ENCODE measurements at places on chromosomes 7 and 10.

- DNase-seq: no peak
Observed at GRCh38 chr7:29053105-29053872, 93.0 kb downstream of the CPVL start.

DNA sequence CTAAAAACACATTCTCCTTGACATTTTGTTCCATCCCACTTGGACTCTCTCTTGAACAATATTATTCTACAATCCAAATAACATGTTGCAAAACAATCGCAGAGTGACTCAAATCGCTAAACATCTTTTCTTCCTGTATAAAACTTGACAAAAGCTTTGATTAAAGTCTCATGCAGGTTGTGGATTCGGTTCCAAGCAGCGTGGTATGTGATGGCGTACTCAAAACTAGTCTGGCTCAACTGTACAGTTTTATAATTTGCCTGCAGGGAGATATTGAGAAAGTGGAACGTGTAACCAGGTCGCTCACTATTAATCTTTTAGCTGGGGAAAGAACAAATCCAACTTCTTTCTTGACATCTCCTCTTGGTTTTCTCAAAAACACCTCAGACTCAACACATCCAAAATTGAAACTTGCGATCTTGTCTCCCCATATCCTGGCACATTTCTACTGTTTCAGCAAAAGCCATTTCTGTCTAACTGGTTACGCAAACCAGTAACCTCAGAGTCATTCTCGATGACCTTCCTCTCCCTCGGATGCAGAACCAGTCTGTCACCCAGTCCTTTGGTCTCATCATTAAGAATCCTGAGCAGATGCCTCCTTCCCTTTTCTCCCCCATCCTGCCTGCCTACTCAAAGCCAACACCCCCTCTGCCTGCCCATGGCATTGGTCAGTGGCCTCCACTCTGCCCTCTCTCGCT lies 100.1 kb downstream of the CACNB2 start:
- no peak for DNase-seq

- DNase-seq: no peak
Observed at GRCh38 chr7:116478834-116479233, 20.7 kb upstream of the CAV2 start.

DNA sequence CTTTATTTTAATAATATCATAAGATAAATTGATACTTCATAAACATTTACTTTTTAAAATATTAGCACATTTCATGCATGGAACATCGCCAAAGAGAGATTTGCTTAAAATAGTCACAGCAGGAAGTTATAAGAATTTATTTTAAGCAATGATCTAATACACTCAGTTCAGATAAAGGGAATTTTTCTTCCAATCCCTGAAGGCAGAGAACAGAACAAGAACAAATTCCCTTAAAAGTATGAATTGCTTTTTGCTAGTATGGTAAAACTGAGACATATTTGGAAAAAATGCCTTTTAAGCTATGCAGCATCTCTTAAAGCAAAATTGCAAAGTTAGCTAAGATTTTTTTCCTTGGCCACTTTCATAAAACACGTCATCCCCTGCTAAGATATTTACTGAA lies 91.0 kb downstream of the SEMA3D start:
- DNase-seq: no peak

DNA sequence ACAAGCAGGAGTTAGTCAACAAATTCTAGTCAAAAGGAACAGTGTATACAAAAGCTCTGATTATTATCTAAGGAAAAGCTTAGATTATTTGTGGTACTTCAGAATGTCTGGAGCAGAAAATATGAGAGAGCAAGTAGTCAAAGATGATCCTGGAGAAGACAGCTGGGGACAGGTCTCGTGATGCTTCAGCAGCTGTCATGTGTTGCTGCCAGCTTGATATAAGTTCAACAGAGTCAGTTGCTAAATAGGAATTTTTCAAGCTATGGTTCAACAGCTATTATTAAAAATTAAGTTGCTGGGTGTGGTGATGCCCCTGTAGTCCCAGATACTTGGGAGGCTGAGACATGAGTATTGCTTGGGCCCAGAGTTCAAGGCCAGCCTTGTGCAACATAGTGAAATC lies 240.0 kb upstream of the RHOBTB1 start:
- DNase-seq: no peak

- no peak for DNase-seq
Observed at GRCh38 chr10:79938728-79939406, 10.0 kb downstream of the SFTPD start.

- DNase-seq: no peak
Observed at GRCh38 chr7:41873741-41874140, 170.9 kb upstream of the INHBA start.

DNA sequence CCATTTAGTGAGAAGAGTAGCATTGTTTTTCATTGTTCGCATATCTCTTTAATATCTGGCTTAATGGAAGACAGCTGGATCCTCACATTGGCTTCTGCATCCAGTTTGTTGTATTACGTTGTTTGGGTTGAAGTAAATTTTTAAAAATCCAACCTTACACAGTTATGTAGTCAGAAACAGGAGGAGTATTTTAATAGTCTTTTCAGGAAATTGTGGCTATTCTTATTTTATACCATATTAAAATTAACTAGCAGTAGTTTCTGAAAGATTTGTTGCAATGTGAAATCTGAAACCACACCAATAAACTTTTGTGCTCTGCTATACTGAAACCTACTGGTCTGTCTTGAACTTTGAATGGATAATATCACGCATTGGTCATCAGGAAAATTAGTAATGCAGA lies 27.9 kb downstream of the MYPN start:
- no peak for DNase-seq

GRCh38 chr7:42014625-42015618 lies 222.1 kb downstream of the GLI3 start:
- peak; percentile 36 for DNase-seq

DNA sequence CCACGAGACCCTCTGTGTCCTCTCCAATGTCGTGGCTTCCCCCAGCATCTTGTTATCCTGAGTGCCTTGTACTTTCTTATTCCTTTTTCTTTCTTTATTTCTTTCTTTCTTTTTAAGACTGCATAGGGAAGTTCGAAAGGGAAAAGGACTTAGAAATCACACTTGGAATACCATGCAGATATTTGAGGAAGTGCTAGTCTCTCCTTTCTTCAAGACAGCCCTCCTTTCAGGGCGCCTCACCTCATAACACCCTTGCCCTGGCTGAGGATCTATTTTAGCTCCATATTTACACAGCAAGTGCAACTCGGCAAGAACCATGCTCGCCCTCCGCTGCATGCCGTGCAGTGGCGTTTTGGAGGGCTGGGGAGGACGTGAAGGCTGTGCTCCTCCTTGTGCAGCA lies 232.3 kb upstream of the GLI3 start:
- DNase-seq: no peak

- DNase-seq: no peak
Observed at GRCh38 chr7:113684165-113684564, 234.6 kb downstream of the PPP1R3A start.

DNA sequence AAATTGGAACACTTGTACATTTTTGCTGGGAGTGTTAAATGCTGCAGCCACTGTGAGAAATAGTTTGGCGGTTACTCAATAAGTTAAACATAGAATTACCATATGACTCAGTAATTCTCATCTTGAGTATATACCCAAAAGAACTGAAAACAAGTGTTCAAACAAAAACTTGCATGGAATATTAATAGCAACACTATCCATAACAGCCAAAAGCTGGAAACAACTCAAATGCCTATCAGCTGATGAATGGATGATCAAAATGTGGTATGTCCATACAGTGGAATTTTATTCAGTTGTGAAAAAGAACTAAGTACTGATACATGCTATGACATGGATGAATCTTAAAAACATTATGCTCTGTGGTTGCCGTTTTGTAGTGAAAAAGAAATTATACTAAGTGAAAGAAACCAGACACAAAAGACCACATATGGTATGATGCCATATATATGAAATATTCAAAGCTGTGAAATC lies 63.0 kb upstream of the SP4 start:
- no peak for DNase-seq

GRCh38 chr10:14625192-14625631 lies 149.5 kb downstream of the FAM107B start:
- DNase-seq: no peak

DNA sequence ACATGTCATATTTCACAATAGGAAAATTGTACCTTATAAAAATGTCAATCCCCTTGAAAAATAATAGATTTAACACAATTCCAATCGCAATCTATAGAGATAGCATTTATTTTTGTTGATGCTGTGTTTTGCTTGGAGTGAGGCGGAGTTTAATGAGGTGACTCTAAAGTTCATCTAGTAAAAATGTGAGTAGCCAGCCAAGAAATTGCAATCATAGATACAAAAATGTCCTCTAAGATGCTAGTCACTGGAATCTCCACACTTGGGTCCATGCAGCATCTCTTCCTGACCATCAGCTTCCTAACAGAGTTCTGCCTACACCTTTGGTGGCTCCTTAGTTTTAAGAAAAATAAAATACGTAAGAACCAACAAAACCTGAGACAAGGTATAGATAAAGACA lies 44.9 kb downstream of the GLI3 start:
- no peak for DNase-seq

- no peak for DNase-seq
Observed at GRCh38 chr10:120646738-120647456, 189.9 kb downstream of the PLPP4 start.

All from hematopoietic multipotent progenitor cell treated with erythropoietin and hydrocortisone succinate and interleukin-3 and kit ligand, for 15 days (in vitro differentiated cells).